Stimulated activated CD4-positive, alpha-beta T cell treated with anti-CD3 and anti-CD28 coated beads, Interleukin-1b, Interleukin-23, amount 100 ng/mL, for 1 hour (primary cell): ENCODE measurements at places on chromosomes 3 and 15.

- no peak for DNase-seq
Measured at GRCh38 chr3:113571360-113571759, 39.0 kb downstream of the SIDT1 start.

DNA sequence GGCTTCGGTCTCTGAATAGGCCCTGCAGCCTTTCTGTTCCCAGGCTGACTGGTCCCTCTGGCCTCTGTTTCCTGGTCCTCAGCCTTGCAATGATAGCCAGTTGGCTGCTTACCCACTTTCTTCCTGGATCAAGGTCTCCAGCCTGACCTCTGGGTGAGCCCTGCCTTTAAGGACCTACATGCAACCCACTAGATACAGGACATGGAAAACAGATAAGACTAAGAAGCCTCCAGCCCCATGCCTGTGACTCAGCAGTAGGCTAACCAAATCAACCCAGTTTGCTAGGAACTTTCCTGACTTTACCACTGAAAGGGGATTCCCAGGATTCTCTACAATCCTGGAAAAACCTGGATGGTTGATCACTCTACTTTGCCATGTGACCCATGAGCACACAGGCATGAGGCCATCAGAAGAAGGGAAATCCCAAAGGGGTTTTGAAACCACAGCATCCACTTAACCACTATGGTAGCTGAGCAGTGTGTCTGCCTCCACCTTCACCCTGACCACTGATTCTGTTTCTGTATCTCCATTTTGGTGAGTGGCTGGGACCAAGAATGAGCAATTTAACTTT, 188.1 kb downstream of the CHST2 start:
- no peak for DNase-seq

DNA sequence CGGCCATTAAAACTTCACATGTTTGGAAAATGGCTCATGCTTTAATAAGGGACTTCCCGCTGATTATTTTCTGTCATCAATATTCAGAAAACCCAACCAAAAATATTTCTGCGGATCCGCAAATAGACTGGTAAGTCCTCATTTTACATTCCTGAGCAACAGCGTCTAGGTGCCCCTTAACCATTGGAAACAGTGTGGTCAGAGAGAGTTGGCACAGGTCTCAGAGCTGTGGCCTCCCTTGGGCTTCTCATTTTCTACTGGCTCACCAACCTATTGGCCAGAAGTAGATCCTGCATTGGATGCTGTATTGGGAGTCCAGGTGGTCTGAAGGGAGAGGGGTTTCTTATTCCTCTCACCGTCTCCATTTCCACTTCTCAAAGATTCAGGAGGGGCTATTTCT, 348.1 kb upstream of the DCBLD2 start:
- no peak for DNase-seq

GRCh38 chr3:130379274-130379673, 33.8 kb downstream of the COL6A5 start:
- DNase-seq = no peak

- no peak for DNase-seq
Measured at GRCh38 chr3:177419904-177420601, 222.8 kb upstream of the TBL1XR1 start.

- no peak for DNase-seq
Measured at GRCh38 chr3:170154569-170155143, 26.9 kb downstream of the PHC3 start.

DNA sequence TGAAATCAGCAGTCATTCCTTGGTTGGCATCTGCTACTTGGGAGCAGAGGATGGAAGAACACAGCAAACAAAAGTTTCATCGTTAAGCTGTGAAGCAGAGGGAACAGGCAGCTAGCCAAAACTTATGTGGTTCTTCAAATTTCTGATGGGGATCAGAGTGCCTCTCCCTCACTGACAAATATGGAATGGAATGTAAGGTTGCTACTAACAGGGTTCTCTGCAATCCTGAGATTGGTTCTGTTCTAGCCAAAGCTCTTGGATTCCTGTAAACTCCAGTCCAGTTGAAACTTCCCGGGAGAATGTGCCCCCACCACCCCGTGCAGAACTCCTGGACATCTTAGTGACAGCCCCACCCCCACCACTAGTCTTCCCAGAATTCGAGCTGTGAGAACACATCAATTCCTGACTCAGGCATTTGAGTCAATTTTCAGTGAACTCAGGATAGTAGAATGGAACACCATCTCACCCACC, 55.9 kb upstream of the PHLDB2 start:
- no peak for DNase-seq

GRCh38 chr3:101252945-101253344, 67.4 kb downstream of the IMPG2 start:
- no peak for DNase-seq

GRCh38 chr3:177111541-177111949, 85.7 kb downstream of the TBL1XR1 start:
- no peak for DNase-seq
